ENCODE measurements at places on chromosomes 6 and 20. TPM values are rescaled to one million over a fixed set of nuclear protein-coding genes. Genes with fewer than 3 reads are reported as not detected.

IMPG1 gene
- total RNA-seq = not detected

NTSR1 gene
- total RNA-seq = not detected

SIRPD gene
- total RNA-seq = not detected

FAM209A gene
- 0.43 TPM for total RNA-seq

GRCh38 chr20:41770427-41770826, 152.2 kb upstream of the CHD6 start:
- DNase-seq = no peak

DNA sequence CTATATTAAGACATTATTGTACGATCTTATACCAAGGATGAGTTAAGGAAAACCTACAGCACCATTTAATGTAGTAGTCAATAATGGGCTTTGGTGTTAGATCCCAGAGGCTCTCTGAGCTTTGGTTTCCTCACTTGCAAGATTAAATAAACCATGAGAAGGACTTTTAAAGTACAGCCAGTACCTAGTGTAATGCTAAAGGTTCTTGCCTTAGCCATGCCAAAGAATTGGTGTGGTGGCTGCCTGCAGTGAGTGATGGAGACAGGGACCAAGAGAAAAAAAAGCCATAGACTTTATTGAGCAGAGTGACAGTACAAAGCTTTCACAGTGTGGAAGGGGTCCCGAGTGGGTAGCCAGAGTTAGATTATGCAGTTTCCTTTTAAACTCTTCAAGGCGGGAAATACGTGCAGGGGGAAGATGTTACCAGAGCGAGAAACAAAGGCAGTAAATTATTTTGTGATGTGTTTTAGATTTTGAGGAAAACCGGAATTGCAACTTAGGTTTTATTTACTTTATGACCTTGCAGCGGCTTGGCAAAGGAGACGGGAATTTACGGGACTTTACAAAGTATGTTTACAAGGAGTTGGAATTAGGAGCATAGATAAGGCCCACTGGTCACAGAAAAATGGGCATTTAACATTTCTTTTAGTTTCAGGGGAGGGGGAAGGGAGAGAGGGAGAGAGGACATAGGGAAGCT, 100.4 kb downstream of the MYO6 start:
- no peak for DNase-seq

- no peak for DNase-seq
Observed at GRCh38 chr6:107080036-107080435, 35.3 kb downstream of the BEND3 start.

DNA sequence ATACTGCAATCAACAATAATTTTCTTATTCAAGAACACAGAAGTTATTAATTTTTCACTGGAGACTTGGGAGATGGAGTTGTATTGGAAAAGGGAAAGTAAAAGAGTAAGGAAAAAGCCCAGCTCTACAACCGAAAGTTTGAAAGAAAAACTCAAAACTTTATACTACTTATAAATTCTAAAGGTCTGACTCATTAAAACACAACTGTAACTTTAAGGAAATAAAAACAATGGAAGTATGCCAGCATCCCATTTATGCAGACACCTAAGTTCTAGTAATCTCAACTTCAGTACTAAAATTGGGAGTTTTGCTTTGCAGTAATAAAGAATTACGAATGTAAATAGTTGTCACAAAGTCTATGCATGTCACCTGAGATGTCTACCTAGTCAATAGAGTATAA, 80.6 kb downstream of the IRAK1BP1 start:
- no peak for DNase-seq

DNA sequence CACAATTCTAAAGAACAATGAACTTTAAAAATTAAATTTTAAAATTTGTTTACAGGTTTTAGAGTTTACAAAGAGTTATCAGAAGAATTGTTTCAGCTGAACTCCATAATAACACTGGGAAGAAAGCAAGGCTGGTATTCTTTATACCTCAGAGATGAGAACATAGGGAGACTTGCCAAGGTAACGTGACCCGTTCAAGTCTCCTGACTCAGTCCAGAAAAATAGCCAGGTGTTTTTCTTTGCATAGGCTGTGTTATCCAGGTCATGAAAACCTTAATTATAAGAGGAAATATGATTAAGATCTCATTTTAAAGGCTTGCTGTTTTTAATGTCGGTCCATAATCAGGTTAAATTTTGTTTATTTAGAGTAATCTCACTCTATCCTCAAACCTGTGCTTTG, 8.5 kb upstream of the C6orf141 start:
- no peak for DNase-seq

DNA sequence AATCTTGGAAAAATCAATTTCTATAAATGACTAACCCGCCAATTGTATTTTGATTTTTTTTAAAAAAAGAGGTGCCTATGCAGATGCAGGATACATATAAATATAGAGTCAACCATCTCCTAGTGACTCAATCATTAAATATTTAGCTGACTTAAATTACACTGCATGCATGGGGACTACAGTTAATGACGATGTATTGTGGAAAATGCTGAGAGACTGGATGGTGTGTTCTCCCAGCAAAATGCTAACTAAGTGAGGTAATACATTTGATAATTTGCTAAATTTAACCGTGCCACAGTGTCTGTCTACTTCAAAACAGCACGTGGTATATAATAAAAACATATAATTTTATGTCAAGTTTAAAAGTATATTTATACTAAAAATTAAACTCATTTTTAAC, 341.6 kb downstream of the PRKN start:
- no peak for DNase-seq

- no peak for DNase-seq
Observed at GRCh38 chr20:663315-664090, 10.5 kb upstream of the SRXN1 start.

DNA sequence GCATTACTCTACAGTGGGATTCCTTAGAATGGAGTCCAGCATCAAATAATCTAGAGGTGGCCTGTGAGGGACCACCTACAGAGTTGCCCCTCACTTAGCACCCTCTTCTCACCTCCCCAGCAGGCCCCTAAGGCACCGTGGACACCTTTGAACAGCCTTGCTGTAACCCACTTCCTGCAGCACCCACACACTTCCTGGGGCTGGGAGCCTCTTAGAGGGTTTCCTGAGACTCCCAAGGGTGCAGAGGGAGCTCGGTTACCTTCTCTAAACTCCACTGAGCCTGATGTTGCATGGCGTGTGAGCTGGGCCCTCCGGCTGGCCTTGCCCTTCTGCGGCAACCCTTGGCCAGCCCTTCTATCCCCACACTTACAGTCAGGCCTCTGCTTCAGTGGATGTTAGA, 7.3 kb upstream of the SIRPG start:
- no peak for DNase-seq

DNA sequence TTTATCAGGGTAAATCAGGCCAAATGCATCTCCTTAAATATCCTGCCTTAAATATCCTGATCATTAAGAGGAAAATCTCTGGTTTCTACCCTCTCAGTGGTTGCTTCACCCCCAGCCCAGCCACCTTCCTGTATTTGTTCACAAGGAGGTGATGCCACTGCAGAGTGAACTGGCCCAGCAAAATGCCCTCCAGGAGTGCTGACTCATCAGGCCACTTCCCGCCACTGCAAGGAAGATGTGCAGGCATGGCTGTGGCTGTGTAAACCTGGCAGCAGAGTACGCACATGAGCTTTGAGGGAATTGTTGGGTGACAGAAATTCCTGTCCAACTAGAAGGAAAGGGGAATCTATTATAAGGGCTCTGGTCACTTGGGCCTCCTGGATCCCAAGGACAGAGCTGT, 13.8 kb downstream of the NQO2 start:
- DNase-seq = no peak

GRCh38 chr20:2273634-2274302, 22.0 kb upstream of the TGM3 start:
- no peak for DNase-seq

DNA sequence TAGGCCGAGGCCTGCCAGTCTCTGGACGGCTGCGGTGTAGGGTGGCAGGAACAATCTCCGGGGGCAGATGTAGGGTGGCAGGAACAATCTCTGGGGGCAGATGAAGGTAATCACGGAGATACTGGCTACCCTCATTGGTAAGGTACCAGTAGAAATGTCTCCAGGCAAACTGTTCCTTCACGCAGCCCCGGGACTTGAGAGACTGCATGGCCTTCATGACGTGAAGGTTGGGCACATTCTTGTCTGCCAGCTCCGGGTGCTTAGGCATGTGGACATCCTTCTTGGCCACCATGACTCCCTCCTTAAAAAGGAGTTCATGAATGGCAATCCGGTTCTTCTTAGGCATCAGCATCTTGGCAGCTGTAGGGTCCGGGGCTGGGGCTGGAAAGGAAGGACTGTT, 6.1 kb downstream of the FAM110A start:
- peak; percentile 64 for DNase-seq

DNA sequence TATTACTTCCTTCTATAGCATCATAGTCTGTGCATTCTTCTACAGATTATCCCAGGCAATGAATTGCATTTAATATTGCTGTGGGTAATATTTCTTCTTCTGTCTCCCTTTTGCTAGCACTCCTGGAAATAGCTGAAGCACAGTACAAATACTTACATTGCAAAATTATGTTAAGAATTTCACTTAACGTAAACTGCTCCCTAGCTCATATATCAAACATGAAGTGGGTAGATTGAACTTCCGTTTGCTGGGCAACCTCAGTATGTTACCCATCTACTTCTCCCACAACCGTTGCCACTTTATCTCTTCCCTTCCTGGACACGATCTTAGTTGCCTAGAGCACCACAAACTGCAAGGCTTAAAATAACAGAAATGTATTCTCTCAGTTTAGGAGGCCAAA, 963.3 kb downstream of the KIF16B start:
- DNase-seq = no peak

DNA sequence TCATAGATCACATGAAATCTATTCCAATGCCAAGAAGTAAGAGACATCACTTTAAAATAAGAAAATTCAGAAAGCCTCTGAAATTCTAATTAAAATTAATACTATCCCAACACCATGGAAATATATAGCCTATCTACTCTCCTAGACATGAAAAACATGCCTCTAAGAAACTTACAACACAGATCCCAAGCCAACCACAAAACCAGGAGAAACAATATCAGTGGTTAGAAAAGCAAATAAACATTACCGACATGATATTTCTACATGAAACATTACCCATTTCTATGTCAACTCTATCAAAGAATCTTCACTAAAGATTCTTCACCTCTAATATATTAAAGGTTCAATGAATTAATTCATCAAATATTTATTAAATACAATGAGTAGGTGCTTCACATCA, 4.8 kb downstream of the EPB41L2 start:
- no peak for DNase-seq

- DNase-seq = peak; percentile 32
Observed at GRCh38 chr20:43972692-43973091, 58.0 kb downstream of the TOX2 start.

DNA sequence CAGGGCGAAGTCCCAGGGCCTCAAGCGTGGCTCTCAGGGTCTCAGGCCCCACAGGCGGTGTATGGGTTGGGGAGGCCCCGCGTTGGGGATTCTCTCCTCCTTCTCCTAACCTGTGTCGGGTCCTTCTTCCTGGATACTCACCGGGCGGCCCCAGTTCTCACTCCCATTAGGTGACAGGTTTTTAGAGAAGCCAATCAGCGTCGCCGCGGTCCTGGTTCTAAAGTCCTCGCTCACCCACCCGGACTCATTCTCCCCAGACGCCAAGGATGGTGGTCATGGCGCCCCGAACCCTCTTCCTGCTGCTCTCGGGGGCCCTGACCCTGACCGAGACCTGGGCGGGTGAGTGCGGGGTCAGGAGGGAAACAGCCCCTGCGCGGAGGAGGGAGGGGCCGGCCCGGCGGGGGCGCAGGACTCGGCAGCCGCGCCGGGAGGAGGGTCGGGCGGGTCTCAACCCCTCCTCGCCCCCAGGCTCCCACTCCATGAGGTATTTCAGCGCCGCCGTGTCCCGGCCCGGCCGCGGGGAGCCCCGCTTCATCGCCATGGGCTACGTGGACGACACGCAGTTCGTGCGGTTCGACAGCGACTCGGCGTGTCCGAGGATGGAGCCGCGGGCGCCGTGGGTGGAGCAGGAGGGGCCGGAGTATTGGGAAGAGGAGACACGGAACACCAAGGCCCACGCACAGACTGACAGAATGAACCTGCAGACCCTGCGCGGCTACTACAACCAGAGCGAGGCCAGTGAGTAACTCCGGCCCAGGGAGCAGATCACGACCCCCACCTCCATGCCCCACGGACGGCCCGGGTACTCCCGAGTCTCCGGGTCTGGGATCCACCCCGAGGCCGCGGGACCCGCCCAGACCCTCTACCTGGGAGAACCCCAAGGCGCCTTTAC, at the start of gene HLA-G:
Gene HLA-G, plus strand, starts transcription at position 247 of the 892 bp plus-strand sequence. Its CDS starts 20 bp downstream, at position 267.
- DNase-seq = peak; percentile 78

DNA sequence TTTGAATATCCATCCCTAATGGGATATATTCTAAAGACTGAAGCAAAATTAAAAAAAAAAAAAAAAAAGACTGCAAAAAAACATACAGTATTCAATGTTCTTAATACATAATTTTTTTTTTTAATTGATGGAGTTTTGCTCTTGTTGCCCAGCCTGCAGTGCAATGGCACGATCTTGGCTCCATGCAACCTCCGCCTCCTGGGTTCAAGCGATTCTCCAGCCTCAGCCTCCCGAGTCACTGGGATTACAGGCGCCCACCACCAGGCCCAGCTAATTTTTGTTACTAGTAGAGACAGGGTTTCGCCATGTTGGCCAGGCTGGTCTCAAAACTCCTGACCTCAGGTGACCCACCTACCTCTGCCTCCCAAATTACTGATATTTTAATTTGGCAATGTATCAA, 29.3 kb downstream of the RANBP9 start:
- no peak for DNase-seq

DNA sequence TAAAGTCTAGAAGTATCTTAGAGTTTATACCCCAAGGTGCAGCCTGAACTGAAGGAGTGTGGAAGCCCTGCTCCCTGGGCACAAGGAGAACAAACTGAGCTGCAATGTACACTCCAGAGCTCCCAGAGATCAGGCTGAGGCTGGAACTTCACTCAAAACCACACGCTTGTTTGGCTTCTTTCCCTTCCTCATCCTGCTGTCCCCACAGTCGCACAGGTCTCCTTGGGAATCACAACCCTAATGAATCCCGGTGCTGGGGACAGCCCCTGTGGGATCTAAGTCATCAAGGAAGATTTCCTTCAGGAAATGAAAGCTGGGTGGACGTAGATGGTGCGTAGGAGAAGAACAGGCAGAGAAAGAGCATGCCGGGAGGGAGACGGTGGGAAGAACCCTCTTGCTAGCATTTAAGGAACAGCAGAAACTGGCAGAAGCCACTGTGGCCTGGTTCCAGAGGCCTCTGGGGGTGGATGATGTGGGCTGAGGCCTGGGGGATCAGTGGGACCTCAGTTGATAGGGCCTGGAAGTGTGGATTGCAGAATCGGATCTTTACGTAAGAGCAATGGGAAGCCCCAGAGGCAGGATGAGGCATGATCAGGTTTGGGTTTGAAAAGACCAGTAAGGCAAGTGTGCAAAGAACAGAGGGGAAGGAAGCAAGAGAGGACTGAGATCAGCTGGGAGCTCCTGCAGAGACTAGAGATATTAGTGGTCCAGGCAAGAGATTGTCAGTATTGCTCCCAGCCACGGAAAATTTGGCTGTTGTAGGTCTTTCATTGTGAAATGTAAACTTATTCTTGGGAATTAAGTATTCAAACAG, 21.4 kb downstream of the CYP24A1 start:
- no peak for DNase-seq
